Kidney epithelial cell (primary cell): ENCODE measurements at places on chromosomes 1 and 21. TPM values are rescaled to one million over a fixed set of nuclear protein-coding genes. Genes with fewer than 3 reads are reported as not detected.

Gene TCHH
- 0.07 and 0.08 TPM in 2 replicates for total RNA-seq

Gene TCHHL1
- total RNA-seq = not detected in 2 replicates

Gene SH2D1B
- not detected in 2 replicates for total RNA-seq

Gene LCE2C
- not detected in 2 replicates for total RNA-seq

Gene AUNIP
- total RNA-seq = 1.7 and 6.2 TPM in 2 replicates

Gene DCDC2B
- total RNA-seq = not detected in 2 replicates

Gene KRTAP13-2
- total RNA-seq = not detected in 2 replicates

Gene RAP1A
- total RNA-seq = 39.2 and 42.8 TPM in 2 replicates

Gene TNFSF4
- 0.62 and 1.3 TPM in 2 replicates for total RNA-seq

Gene CDC7
- total RNA-seq = 5.7 and 6.1 TPM in 2 replicates

Gene S1PR1
- 0.48 and 2.7 TPM in 2 replicates for total RNA-seq

Gene ZSWIM5
- 0.62 and 0.84 TPM in 2 replicates for total RNA-seq

Gene DAB1
- under 0.01 and 0.25 TPM in 2 replicates for total RNA-seq

Gene SPATA45
- not detected in 2 replicates for total RNA-seq

Gene GRIK1
- not detected in 2 replicates for total RNA-seq

Gene DNALI1
- total RNA-seq = 8.7 and 12.9 TPM in 2 replicates

Gene SPRR2A
- total RNA-seq = 1.0 and 3.9 TPM in 2 replicates

Gene ZNF678
- total RNA-seq = 7.6 and 9.8 TPM in 2 replicates

Gene AIM2
- not detected in 2 replicates for total RNA-seq

Gene OR2L13
- total RNA-seq = not detected in 2 replicates

Gene MANEAL
- 6.4 and 8.7 TPM in 2 replicates for total RNA-seq

Gene RAB25
- 30.4 and 46.0 TPM in 2 replicates for total RNA-seq

Gene DENND4B
- total RNA-seq = 25.1 and 42.8 TPM in 2 replicates

Gene NCAM2
- total RNA-seq = under 0.01 and 1.8 TPM in 2 replicates

Gene GBP7
- total RNA-seq = not detected in 2 replicates

Gene TAS1R1
- not detected in 2 replicates for total RNA-seq

Gene TRPM2
- 2.8 and 2.9 TPM in 2 replicates for total RNA-seq

Gene ASCL5
- not detected in 2 replicates for total RNA-seq

Gene RUNX3
- 0.38 and 0.82 TPM in 2 replicates for total RNA-seq

Gene KCNQ4
- total RNA-seq = 2.8 and 3.4 TPM in 2 replicates

Gene CRNN
- total RNA-seq = not detected in 2 replicates

Gene NCF2
- 62.5 and 86.1 TPM in 2 replicates for total RNA-seq

Gene ZFYVE9
- total RNA-seq = 17.1 and 18.4 TPM in 2 replicates
